Adrenal gland (tissue), 19 donors: ENCODE measurements at places on chromosomes 6 and 20. TPM values are rescaled to one million over a fixed set of nuclear protein-coding genes. Genes with fewer than 3 reads are reported as not detected.

GRCh38 chr6:170243791-170244291 lies 47.0 kb downstream of the DLL1 start:
- no peaks in the 10 kb centered on the region for H3K36me3 ChIP-seq
- no peaks in the 10 kb centered on the region for H3K4me1 ChIP-seq
- peaks cover 4% of the 10 kb centered on the region for H3K27me3 ChIP-seq
- no peak for DNase-seq

DNA sequence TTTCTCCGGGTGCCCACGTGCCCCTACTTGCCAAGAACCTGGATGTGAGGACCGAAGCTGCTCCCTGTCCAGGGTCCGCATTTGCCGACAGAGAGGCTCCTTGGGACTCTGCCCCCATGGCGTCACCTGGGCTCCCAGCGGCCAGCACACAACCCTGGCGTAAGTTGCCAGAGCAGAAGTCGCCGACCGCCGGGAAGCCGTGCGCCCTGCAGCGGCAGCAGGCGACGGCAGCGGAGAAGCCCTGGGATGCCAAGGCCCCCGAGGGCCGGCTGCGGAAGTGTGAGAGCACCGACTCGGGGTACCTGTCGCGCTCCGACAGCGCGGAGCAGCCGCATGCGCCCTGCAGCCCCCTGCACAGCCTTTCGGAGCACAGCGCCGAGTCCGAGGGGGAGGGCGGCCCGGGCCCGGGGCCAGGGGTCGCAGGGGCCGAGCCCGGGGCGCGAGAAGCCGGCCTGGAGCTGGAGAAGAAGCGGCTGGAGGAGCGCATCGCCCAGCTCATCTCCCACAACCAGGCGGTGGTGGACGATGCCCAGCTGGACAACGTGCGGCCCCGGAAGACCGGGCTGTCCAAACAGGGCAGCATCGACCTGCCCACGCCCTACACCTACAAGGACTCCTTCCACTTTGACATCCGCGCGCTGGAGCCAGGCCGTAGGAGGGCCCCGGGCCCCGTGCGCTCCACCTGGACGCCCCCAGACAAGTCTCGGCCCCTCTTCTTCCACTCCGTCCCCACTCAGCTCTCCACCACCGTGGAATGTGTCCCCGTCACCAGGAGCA lies 28.3 kb downstream of the ZNF831 start:
- DNase-seq = no peak
- no peak overlapping the region for H3K27ac ChIP-seq
- H3K4me1 ChIP-seq = no peaks in the 10 kb centered on the region
- H3K4me3 ChIP-seq = no peak overlapping the region
- H3K36me3 ChIP-seq = no peaks in the 10 kb centered on the region

DNA sequence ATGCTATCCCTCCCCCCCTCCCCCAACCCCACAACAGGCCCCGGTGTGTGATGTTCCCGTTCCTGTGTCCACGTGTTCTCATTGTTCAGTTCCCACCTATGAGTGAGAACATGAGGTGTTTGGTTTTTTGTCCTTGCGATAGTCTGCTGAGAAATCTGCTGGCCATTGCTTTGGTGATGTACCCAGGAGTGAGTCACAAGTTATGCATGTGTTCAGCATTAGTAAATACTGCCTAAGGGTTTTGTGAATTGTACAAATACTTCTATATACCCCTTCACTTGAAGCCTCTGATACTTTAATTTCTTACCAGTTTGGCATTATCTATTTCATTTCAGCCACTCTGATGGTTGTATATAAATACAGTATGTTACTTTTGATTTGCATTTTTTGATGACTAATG lies 711.3 kb upstream of the GJE1 start:
- H3K4me1 ChIP-seq = no peaks in the 10 kb centered on the region
- no peaks in the 10 kb centered on the region for H3K27me3 ChIP-seq
- H3K36me3 ChIP-seq = no peaks in the 10 kb centered on the region
- H3K27ac ChIP-seq = no peak overlapping the region
- no peak overlapping the region for H3K4me3 ChIP-seq

GRCh38 chr20:63366390-63367365 lies 5.5 kb upstream of the CHRNA4 start:
- peaks cover 24% of the 10 kb centered on the region for H3K27me3 ChIP-seq
- no peaks in the 10 kb centered on the region for H3K4me1 ChIP-seq
- no peak overlapping the region for H3K27ac ChIP-seq
- no peaks in the 10 kb centered on the region for H3K36me3 ChIP-seq
- no peak for DNase-seq

DNA sequence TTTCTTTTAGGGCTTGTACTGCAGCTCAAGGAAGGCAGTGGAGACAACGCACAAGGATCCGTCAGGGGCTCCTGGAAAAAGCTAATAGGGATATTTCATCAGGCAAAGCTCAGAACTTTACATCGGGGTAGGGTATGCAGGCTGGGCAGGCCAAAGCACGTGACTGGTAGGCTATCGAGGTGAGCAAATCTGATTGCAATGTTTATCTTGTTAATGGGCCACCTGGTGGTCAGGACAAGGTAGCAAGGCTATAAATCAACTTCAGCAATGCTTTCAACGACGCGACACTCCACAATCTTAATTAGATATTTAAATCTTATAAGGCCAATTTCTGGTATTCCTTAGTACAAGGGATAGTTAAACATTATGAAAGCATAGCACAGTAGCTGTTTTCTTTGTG lies 1302.8 kb upstream of the EYS start:
- DNase-seq = no peak
- H3K27me3 ChIP-seq = no peaks in the 10 kb centered on the region
- no peak overlapping the region for H3K27ac ChIP-seq
- H3K36me3 ChIP-seq = no peaks in the 10 kb centered on the region

Gene PHF1
- total RNA-seq = 96.3 TPM

GRCh38 chr6:104572901-104573300 lies 286.8 kb downstream of the HACE1 start:
- no peaks in the 10 kb centered on the region for H3K4me1 ChIP-seq
- H3K36me3 ChIP-seq = no peaks in the 10 kb centered on the region
- H3K27ac ChIP-seq = no peak overlapping the region
- H3K4me3 ChIP-seq = no peak overlapping the region

DNA sequence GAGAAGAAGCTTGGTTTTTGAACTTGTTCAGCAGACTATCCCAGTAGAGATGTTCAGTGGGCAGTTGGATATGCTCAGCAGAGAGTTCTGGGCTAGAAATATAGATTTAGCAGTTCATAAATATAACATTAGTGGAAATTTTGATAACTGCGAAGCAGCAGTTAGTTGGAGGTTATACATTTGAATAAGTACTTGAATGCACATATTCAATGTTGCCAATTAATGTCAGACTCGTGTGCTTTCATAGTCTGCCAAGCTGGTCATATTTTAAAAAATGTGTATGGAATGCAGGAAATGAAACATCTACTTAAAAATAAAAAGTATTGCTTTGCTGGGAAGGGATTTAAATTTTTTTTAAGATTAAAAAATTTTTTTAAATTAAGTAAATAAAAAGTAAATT lies 92.5 kb upstream of the E2F3 start:
- DNase-seq = no peak
- H3K36me3 ChIP-seq = no peaks in the 10 kb centered on the region
- no peaks in the 10 kb centered on the region for H3K4me1 ChIP-seq
- no peaks in the 10 kb centered on the region for H3K27me3 ChIP-seq

Gene JPH2
- total RNA-seq = 13.0 TPM

DNA sequence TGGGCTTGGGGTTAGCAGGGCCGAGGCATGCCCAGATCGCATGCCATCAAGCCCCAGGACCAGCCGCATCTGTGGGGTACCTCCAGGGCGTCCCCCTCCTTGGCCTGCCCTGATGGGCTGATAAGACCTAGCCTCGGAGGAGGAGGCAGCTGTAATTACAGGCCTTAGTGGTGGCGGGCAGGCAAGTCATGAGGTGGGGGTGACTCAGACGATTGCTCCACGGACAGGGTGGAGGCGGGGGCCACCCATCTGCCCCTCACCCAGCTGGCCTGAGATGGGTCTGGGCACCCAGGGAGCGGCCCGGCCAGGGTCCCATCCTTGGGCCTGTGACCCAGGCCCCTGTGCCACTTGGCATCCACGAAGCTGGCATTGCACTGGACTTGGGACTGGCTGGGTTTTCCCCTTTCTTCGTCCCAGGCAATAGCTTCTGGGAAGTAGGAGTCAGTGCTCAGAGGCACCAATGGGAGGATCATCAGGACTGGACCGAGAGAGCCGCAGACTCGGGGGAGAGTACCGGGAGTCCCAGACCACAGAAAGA lies 57.5 kb downstream of the CEBPB start:
- H3K27me3 ChIP-seq = no peaks in the 10 kb centered on the region
- no peak overlapping the region for H3K27ac ChIP-seq
- no peaks in the 10 kb centered on the region for H3K4me1 ChIP-seq
- no peak for DNase-seq
